ENCODE measurements at places on chromosomes 7 and 10. TPM values are rescaled to one million over a fixed set of nuclear protein-coding genes. Genes with fewer than 3 reads are reported as not detected.

GRCh38 chr10:104122225-104123107 lies 495 bp downstream of the SFR1 start:
- peak overlapping the region; percentile 98 for H3K27ac ChIP-seq
- peaks cover 3% of the 10 kb centered on the region for H3K27me3 ChIP-seq
- H3K36me3 ChIP-seq: peaks cover 30% of the 10 kb centered on the region
- peak overlapping the region; percentile 80 for H3K4me3 ChIP-seq

- H3K36me3 ChIP-seq: no peaks in the 10 kb centered on the region
- H3K4me3 ChIP-seq: no peak overlapping the region
Observed at GRCh38 chr10:100791369-100792058, 46.1 kb downstream of the PAX2 start.

DNA sequence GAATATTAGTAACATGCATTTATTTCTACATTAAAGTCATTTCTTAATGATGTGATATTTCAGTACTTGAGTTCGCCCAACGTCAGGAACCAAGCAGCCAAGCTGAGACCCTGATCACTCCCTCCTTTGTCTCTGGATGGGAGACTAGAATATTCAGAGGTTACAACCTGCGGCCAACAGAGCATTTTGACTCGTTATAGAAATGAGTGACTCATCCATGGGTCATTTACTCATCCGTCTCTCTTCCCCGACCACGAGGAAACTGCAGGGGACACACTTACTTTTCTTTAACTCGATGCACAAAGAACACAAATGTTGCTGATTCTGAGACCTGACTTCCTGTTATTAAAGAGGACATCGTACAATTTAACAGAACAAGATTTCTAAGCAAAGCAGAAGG lies 343.3 kb downstream of the FRMD4A start:
- no peak overlapping the region for H3K4me3 ChIP-seq
- no peak for DNase-seq
- H3K4me1 ChIP-seq: peaks cover 4% of the 10 kb centered on the region

- H3K4me1 ChIP-seq: no peaks in the 10 kb centered on the region
- DNase-seq: no peak
- no peaks in the 10 kb centered on the region for H3K36me3 ChIP-seq
- H3K4me3 ChIP-seq: no peak overlapping the region
Observed at GRCh38 chr10:75788394-75789205, 357.2 kb downstream of the LRMDA start.

DNA sequence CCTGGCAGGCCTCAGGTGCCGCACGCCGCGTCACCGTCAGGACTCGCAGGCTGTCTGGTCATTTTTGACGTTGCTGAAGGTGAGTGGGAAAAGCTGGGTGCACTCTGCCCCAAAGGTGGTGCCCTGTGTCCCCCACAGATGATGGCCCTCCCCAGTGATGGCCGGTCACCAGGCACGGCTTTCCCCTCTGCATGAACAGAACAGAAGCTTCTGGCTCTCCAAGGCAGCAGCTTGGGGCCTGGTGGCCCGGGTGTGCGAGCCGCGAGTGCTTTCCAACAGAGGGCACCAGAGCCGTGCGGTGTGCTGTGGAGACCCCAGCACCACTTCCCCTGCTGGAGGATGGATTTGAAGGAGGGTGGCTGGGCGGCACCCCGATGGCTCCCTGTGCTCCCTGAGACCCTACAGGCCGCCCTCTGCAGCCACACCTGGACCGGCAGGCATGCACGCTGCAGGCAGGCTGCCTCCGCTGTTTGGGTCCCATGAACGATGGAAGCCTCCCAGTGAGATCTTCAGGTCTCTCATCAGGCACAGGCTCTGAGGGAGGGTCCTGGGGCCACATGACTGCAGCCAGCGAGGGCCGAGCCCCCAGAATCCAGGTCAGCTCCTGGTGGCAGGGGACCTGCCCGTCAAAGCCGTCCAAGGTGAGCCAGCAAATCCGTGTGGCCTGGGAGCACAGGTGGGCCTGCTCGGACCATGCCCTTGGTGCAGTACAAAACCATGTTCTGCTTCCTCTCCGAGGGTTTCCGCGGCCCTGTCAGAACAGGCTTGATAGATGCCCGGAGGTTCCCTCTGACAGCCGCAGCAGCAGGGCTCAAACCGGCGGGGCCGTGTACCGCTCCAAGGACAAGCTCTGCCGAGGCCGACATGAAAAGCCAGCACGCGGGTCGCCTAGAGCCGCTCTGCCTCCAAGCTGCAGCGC lies 195.4 kb downstream of the EBF3 start:
- H3K4me1 ChIP-seq: no peaks in the 10 kb centered on the region
- no peak overlapping the region for H3K4me3 ChIP-seq
- H3K36me3 ChIP-seq: peaks cover 2% of the 10 kb centered on the region
- no peak overlapping the region for H3K27ac ChIP-seq
- DNase-seq: no peak

GRCh38 chr10:44291091-44291490 lies 93.8 kb downstream of the CXCL12 start:
- H3K4me3 ChIP-seq: no peak overlapping the region
- peaks cover 14% of the 10 kb centered on the region for H3K27me3 ChIP-seq
- no peak for DNase-seq

- H3K27ac ChIP-seq: no peak overlapping the region
- no peak for DNase-seq
- H3K4me3 ChIP-seq: no peak overlapping the region
Observed at GRCh38 chr10:113076949-113077348, 126.9 kb downstream of the TCF7L2 start.

DNA sequence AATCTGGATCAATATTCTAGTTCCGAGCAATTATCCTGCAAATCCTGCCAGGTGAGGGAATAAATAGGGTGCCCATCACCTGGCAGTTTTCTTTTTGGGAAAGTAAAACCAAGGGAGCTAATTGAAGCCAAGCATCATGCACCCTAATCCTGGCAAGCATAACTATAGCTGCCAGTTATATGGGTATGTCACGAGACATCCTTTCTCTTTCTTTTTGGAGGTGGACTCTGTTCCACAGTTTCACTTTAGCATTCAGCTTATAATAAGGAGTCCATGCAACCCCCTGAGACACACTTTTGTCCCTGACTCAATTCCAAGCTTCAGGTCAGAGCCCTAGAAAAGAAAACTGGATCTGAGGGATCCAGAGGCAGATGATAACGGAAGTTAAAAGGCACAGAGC lies 222.5 kb downstream of the PHF14 start:
- peaks cover 2% of the 10 kb centered on the region for H3K27me3 ChIP-seq
- H3K27ac ChIP-seq: no peak overlapping the region
- H3K4me3 ChIP-seq: no peak overlapping the region
- H3K4me1 ChIP-seq: peaks cover 4% of the 10 kb centered on the region

FAM25G gene
- not detected for total RNA-seq

PPP1R9A gene
- not detected for total RNA-seq

CUX1 gene
- total RNA-seq: 22.4 TPM

PDIA4 gene
- 108 TPM for total RNA-seq
